Frontal cortex (tissue), 4 donors: ENCODE measurements at places on chromosomes 3 and 15.

GRCh38 chr3:78725703-78726246, 1042.0 kb downstream of the ROBO1 start:
- DNase-seq: no peak

DNA sequence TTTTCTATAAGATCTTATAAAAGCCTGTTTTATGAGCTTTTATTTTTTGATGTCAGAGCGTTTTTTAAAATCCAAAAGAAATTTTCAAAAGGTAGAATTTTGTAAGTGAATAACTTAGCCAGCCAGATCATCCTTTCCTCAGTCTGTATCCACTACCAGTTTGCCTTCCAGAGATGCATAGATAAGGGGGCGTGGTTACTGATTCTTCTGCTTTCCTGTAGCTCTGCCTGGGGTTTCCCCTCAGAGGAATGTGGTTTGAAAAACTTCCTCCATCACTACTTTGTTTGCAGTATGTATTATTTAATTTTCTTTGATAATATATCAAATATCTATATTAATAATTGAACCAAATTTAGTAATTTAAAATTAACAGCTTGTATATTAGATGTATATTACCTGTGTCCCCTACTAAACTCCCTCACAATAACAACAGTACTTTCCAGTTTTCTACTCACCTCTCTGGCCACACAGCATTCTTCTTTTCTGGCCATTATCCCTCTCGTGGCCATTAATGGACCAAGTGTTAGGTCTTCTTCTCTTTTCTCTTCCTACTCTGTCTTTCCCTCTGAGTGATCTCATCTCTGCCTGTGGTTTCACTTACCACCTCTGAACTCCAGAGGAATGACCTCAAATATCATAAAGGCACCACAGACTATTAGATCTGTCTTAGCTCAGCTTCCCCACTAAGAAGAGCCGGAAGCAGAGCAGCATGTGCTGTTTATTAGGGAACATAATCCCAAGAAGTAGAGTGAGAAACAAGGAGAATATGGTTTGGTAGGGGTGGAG, 239.7 kb downstream of the UBE2E2 start:
- no peak for DNase-seq

DNA sequence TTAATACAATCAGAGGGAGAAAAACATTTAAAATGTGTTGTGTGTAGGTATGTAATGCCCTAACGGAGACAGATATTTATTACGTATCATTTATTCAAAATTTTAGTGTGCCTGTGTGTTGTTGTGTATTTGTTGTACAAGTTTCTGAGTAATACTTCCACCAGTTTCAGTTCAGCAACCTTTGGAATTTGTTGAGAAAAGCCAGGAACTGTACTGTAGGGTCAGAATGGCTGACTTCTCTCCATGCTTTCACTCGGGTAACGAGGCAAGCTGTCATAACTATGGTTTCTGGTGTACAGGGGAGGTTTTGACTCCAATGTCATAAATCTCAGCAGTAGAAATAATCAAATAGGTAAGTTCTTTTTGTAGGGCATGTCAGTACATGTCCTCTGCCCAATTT, 23.8 kb upstream of the CNTN6 start:
- DNase-seq: no peak

DNA sequence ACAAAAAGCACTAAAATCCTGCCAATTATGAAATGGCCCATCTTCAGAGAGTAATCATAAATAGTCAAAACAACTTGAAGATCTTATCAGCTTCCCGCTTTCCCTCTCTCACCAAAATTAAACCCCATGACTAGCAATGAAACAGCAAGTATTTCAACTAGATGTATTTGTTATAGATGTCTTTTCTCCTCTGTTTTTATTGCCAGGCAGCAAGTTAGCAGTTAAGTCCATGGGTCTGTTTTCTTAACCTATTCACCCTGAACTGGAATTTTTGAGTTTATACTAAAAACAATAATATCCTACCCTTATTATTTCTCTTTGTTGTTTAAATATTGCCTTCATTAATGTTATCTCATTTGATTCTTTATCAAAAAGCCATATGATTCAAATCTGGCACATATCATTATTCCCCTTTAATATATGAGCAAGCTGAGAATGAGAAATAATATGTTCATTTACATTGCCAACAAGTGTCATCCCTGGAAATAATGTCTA, 23.3 kb downstream of the AQP9 start:
- no peak for DNase-seq

DNA sequence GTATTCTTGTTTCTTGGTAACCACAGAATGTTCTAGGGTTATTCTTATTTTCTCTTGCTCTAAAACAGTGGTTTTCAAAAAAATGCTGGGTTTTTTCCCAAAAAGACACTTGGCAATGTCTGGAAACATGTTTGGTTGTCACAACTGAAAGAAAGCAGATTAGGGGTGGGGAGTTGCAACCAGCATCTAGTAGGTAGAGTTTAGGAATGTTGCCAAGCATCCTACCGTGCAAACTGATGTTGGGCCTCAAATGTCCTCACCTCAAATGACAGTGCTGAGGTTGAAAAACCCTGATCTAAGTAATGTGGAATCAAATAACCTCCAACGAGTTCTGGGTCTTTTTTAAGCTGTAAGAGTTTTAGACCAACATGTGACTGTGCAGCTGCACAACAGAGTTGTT, 270.5 kb upstream of the STT3B start:
- DNase-seq: no peak

- DNase-seq: no peak
Measured at GRCh38 chr3:81947359-81947758, 185.9 kb upstream of the GBE1 start.

DNA sequence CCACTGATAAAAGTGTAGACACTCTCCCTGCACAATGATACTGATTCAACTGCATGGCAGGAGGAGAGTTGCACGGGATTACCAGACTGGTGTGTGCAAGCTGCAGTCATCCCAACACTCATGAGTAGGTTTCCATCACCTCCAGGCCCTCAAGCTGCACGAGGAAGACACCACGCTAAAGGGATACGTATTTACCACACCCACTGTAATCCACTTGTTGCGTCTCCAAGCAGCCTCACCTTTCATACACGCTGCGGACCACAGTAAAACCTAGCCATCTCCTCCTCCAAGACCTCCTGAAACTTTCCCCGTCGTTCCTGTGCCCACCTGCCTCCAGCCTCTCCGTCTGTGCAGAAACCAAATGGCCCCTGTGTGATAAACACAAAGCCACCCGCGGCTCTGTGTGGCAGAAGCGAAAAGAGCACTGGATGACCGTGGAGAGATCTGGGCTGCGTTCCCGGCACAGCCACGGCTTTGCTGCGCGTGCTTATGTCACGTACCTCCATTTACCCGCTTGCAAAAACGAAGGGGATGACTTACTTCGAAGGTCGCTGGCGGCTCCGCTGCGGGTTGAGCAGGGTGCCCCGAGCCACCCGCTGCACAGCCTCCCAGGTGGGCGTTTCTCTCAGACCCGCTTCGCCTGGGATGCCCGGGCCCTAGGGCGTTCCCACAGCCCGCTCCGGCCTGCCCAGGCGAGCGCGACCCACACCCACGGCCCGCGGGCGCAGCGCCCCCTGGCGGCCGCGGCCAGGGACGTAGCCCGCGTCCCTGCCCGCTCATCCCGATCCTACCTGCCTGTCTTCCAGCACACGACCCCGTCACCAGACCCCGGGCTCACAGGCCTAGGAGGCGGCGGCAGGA, 643 bp downstream of the ABCC5 start:
- DNase-seq: peak; percentile 78

DNA sequence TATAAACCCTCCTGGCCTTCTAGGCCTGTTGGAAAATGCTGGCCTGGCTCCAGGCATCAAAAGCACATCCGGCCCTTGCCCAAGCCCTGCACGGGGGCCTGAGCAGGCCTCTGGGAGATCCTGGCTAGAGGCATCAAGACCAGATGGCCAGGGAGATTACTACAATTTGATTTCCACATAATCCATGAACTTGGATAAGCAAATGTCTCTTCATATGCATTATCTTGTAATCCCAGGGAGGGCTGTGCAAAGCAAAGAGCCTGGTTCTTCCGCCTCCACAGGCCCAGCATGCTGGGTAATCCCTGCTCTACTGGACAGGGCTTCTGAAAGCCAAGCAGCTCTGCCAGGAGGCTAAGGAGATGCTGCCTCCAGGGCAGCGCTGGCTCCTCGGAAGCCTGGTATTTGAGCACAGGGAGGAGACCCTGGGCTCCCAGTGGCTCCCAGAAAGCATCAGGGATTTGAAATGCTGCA, 18.2 kb downstream of the MRPL46 start:
- DNase-seq: no peak
